ENCODE measurements at places on chromosomes 2 and 18.

DNA sequence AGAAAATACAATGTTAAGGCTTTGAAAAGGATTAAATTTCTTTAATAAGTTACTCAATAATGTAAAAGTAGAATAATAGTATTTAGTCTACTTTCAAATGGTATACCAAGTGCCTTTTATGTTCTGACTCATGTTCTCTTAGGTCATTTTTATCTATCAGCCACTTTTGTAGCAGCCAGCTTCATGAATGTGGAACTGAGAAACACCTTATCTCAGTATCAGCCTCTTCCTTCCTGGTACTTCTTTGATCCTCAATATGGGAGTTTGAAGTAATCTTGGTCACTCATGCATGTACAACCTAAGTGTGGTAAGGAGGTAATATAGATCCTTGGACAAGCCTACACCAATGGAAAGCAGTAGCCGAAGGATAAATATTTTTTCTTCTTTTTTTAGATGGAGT, 180.4 kb upstream of the NRXN1 start:
- no peak for DNase-seq

- DNase-seq, result peak; percentile 5
Measured at GRCh38 chr2:43877782-43878464, 39.2 kb downstream of the ABCG8 start.

DNA sequence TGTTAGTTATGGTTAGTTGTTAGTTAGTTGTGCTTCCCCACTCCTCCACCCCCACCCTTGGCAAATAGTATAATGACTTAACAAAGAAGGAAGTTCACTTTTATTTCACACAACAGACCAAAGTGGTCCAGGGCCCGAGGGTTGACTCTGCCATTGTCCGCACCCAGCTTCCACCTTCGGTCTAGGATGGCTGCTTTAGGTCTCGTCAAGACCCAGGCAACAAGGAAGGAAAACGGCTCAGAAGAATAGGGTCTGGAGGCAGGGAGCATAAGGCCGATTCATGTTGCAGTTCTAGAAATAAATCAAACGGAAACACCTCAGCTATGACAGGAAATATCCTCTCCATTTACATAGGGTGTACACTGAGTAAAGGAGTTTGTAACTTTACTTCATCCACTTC, 206.0 kb upstream of the CXCR4 start:
- DNase-seq, result no peak

GRCh38 chr2:69459936-69460335, 22.7 kb upstream of the NFU1 start:
- DNase-seq, result no peak

- no peak for DNase-seq
Measured at GRCh38 chr2:240441326-240441992, 6.0 kb downstream of the GPC1 start.

DNA sequence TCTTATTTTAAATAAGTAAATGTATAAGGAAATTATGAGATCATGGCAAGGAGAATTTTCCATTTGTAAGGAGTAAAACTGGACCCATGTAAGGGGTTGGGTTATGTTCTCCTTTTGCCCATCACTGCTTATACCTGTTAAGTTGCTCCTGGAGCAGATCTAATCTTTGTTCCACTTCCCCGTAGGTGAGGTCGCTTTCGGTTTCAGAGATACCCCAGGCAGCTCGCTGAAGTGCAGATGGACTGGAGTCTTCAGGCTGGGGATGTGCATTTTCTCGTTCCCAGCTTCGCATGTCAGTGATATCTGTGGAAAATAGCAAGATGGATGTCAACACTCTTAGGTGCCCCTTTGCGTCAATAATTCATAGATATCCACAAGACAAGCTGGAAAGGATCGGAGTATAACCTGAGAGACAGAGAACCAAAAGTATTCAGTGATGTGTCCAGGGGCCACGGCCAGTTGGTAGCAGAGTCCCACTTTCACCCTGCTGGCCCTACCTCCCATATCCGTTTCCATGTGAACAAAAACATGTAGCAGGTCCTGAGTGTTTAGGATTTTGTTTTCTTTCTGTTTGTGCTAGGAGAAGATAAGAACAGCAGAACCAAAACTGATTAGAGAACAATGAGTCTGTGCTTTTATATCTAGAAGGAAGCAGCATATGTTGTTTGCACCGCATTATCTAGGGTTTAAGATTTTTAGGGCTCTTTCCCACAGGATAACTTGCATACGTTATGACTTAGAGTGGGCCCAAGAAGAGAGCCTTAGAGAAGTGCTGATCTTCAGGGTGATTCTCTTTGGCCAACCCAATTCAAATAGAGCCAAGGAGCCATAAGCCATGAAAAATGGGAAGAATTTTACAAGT, 36.0 kb downstream of the GCA start:
- DNase-seq, result no peak

DNA sequence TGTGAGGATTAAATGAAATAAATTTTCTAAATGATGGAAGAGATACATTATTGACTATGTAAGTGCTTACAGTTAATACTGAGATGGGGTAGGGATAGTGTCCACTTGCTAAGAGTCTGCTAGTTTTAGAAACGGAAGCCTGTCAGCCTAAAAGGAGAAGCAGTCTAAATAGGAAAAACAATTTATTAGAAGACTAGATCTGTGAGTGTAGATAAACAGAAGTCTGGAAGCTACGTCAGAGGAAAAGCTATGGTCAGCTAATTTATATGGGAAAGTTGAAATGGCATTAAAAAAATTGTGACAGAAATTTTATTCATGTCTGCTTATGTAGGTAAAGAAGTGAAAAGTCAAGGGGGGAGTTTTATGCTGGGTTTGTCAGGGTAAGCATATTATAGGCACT, 1338.4 kb upstream of the CHAC2 start:
- DNase-seq, result no peak
